Kidney (tissue), 22 donors: ENCODE measurements at places on chromosomes 2 and 18. TPM values are rescaled to one million over a fixed set of nuclear protein-coding genes. Genes with fewer than 3 reads are reported as not detected.

GRCh38 chr2:188326669-188327301 lies 35.1 kb downstream of the GULP1 start:
- H3K27me3 ChIP-seq, result no peaks in the 10 kb centered on the region
- no peak overlapping the region for H3K4me3 ChIP-seq
- no peaks in the 10 kb centered on the region for H3K36me3 ChIP-seq
- peaks cover 8% of the 10 kb centered on the region for H3K4me1 ChIP-seq
- H3K27ac ChIP-seq, result no peak overlapping the region

LOXHD1 gene
- 0.25 TPM for total RNA-seq

CCDC148 gene
- 21.0 TPM for total RNA-seq

- no peaks in the 10 kb centered on the region for H3K4me1 ChIP-seq
- no peak overlapping the region for H3K27ac ChIP-seq
- no peak for DNase-seq
- no peaks in the 10 kb centered on the region for H3K27me3 ChIP-seq
Observed at GRCh38 chr2:191389288-191389687, 144.1 kb downstream of the MYO1B start.

- no peaks in the 10 kb centered on the region for H3K4me1 ChIP-seq
- no peak overlapping the region for H3K4me3 ChIP-seq
- no peak for DNase-seq
Observed at GRCh38 chr18:70425236-70425635, 136.4 kb downstream of the SOCS6 start.

DNA sequence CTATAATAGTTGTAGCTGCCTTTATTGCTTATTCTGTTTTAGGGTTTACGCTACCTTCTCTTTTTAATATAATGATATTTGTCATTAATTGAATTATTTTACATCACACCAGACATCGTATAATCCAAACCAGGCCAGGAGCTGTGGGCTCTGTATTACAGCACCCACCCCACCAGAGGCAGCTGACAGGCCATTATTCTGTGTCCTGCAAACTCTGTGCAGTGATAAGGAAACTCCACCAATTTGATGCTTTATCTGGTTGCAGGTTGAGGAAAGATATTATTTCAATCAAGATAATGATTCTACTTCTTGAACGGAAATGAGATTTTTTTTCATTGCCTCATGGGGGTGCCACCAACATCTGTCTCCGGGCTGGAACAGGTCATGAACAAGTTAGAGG lies 227.3 kb downstream of the ZBTB7C start:
- no peak overlapping the region for H3K4me3 ChIP-seq
- H3K4me1 ChIP-seq, result no peaks in the 10 kb centered on the region
- no peak overlapping the region for H3K27ac ChIP-seq
- no peaks in the 10 kb centered on the region for H3K36me3 ChIP-seq
- no peak for DNase-seq

CFAP53 gene
- total RNA-seq, result 1.3 TPM

DNA sequence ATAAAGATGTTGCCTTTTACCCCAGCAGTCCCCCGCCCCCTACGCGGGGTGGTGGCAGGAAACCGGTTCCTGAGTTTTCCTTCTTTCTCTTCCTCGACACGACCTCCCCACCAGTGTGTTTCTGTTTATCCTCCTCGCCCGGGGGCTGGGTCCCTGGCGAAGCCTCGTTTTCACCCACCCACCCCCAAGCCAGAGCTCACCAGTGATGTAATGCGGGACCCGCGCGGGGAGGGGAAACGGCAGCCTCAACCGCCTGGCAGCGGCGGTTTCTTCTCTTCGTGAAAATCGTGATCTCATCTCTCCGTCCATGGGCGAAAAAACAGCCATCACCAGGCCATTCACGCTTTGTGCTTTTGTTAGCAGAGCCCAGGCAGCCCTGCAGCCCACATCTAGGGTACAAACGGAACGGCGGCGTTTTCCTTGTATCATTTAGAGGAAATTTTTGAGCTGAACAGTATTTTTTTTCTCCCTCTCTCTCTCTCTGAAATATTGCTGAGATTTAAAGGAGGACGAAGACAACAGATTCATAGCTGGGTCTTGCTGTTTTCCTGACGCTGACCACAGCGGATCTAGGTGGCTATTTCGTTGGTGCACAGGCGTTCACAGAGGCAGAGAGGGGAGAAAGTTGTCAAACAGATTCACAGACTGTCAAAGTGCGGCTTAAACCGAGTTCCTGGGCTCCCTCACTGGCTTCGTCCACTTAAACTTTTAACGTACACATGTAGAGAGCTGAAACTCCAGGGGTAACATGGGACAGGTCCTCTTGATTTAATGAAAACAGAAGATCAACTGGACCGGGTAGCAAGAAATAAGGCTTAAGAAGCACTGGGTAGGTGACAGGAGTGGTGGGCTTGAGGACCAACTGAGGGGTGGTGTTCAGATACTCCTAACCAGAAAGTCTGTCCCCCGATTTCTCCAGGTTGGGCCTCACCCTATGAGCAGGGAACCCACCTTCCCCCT lies 21.9 kb upstream of the PAX3 start:
- H3K4me1 ChIP-seq, result no peaks in the 10 kb centered on the region
- H3K36me3 ChIP-seq, result no peaks in the 10 kb centered on the region
- H3K27ac ChIP-seq, result no peak overlapping the region
- peak; percentile 89 for DNase-seq

DYSF gene
- 19.8 TPM for total RNA-seq

GRCh38 chr2:232674491-232674890 lies 22.6 kb upstream of the GIGYF2 start:
- peaks cover 17% of the 10 kb centered on the region for H3K36me3 ChIP-seq
- no peaks in the 10 kb centered on the region for H3K27me3 ChIP-seq
- no peak for DNase-seq
- H3K27ac ChIP-seq, result no peak overlapping the region

- H3K27ac ChIP-seq, result no peak overlapping the region
- no peak overlapping the region for H3K4me3 ChIP-seq
- no peaks in the 10 kb centered on the region for H3K27me3 ChIP-seq
- no peak for DNase-seq
Observed at GRCh38 chr18:54466248-54467005, 108.7 kb downstream of the C18orf54 start.

NTSR2 gene
- total RNA-seq, result not detected

DNA sequence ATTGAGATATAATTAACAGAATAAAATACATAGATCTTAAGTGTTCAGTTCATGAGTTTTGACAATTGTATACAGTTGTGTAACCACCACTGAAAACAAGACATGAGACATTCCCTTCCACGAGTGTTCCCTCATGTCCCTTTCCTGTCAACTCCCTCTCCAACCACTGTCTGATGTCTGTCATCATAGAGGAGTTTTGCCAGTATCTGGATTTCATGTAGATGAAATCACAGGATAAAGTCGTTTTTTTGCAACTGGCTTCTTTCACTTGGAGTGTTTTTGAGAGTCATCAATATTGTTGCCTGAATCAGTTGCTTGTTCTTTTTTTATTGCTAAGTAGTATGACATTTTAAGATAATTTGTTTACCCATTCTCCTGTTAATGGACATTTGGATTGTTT lies 52.7 kb downstream of the RBMS1 start:
- H3K4me3 ChIP-seq, result no peak overlapping the region
- DNase-seq, result no peak
- no peak overlapping the region for H3K27ac ChIP-seq
- no peaks in the 10 kb centered on the region for H3K4me1 ChIP-seq
- no peaks in the 10 kb centered on the region for H3K27me3 ChIP-seq
- H3K36me3 ChIP-seq, result no peaks in the 10 kb centered on the region

DNA sequence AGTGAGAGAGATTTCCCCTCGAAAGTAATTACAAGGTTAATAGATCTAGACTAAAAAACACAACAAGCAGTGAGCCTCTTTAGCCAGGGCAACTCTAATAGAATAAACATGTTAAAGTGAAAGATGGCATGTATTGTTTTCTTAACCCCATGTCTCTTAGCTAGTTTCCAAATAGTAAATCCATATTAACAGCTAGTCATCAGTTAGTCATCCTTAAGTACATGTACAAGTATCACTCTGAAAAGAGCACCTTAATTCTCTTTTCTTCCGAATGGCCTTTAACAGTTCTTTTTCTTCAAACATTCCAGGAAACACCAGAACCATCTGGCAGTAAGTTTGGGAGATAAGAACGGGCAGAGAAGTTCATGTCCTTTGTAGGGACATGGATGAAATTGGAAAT lies 1480.0 kb downstream of the LRP1B start:
- H3K4me1 ChIP-seq, result no peaks in the 10 kb centered on the region
- H3K36me3 ChIP-seq, result no peaks in the 10 kb centered on the region
- H3K27ac ChIP-seq, result no peak overlapping the region
- H3K27me3 ChIP-seq, result no peaks in the 10 kb centered on the region
- H3K4me3 ChIP-seq, result no peak overlapping the region

DNA sequence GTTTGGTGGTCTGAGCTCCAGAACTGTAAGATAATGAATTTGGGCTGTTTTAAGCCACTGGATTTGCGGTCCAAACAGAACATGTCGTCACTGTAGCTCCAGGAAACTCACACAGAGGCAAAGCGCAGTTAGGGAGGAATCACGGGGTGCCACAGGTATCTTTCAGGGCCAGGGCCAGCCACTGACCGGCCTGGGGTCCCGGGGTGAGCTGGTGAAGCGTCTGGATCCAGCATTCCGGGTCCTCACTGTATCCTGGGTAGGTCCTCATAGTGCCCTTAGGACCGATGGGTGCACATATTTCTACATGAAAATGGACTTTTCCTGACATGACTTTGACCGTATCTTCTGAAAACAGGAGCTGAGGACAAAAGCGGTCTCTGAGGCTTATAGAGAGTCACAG lies 196.0 kb upstream of the HDAC4 start:
- H3K4me3 ChIP-seq, result no peak overlapping the region
- no peaks in the 10 kb centered on the region for H3K27me3 ChIP-seq
- no peak for DNase-seq
- no peak overlapping the region for H3K27ac ChIP-seq
- H3K4me1 ChIP-seq, result no peaks in the 10 kb centered on the region

- no peak overlapping the region for H3K27ac ChIP-seq
- H3K36me3 ChIP-seq, result no peaks in the 10 kb centered on the region
- no peaks in the 10 kb centered on the region for H3K27me3 ChIP-seq
- H3K4me1 ChIP-seq, result no peaks in the 10 kb centered on the region
- DNase-seq, result no peak
Observed at GRCh38 chr2:74843899-74844298, 10.0 kb downstream of the HK2 start.

GCG gene
- not detected for total RNA-seq

DNA sequence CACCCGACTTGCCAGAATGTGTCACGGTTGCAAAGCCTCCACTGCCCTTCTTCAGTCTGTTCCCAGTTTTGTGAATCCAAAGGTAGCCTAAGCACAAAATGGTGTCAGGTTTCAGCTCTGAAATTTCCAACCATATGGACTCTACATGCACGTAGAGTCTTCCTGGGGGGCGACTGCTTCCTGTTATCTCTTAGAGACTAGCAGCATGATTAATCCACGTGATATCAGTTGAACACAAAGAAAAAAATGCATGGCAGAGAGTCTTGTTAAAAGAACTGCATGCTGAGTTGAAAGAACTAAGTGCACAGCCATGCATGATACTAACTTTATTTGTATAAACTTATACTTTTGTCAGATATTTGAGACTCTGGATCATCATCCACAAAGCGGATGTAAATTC lies 404.4 kb downstream of the SOCS6 start:
- no peaks in the 10 kb centered on the region for H3K36me3 ChIP-seq
- H3K27ac ChIP-seq, result no peak overlapping the region
- DNase-seq, result peak; percentile 14
